ENCODE measurements at places on chromosomes 3 and 15.

GRCh38 chr3:178618896-178619295 lies 82.7 kb downstream of the KCNMB2 start:
- DNase-seq = no peak

DNA sequence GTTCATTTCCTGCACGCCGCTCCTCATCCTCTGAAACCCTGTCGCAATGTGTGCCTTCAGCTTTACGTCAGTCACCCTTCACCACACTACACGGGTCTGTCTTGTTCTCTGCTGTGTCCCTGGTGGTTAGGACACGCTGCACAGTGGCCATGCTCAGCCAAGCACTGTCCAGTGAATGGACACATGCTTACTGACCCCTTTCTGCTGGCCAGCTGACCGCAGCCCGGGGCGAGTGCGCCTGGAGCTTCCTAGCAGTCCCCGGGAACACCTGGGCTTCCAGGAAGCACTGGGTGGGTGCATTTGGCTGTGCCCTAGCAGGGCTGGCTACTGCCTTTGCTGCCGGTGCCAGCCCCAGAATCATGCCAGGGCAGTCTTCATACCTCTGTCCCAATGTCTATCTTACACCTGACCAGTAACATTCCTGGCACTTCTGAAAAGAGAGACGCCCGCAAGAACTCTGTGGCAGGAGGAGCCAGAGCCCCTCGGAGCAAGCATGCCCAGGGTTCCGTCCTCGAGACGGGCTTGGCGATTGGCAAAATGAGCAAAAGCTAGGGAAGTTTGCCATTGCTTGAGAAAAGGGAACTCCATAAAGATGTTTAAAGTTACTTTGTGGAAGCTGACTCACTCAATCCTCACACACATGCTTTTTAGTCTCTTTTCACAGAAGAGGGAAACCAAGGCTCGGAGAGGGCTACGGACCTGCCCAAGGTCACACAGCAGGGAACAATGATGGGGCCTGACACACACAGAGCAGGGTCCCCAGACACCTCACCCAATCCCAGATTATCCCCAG lies 15.7 kb upstream of the ZXDC start:
- no peak for DNase-seq

DNA sequence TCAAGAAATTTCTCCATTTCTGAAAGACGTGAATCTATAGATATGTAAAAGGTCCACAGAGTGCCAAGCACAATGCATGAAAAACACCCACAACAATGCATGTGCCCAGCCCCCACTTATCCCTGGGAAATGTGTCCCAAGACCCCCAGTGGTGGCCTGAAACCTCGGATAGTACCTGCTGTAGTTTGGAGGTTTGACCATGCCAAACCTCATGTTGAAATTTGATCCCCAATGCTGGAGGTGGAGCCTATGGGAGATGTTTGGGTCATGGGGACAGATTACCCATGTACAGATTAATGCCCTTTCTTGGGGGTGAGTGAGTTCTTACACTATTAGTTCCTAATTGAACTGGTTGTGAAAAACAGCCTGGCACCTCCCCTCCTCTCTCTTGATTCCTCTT lies 21.4 kb upstream of the MYZAP start:
- no peak for DNase-seq

DNA sequence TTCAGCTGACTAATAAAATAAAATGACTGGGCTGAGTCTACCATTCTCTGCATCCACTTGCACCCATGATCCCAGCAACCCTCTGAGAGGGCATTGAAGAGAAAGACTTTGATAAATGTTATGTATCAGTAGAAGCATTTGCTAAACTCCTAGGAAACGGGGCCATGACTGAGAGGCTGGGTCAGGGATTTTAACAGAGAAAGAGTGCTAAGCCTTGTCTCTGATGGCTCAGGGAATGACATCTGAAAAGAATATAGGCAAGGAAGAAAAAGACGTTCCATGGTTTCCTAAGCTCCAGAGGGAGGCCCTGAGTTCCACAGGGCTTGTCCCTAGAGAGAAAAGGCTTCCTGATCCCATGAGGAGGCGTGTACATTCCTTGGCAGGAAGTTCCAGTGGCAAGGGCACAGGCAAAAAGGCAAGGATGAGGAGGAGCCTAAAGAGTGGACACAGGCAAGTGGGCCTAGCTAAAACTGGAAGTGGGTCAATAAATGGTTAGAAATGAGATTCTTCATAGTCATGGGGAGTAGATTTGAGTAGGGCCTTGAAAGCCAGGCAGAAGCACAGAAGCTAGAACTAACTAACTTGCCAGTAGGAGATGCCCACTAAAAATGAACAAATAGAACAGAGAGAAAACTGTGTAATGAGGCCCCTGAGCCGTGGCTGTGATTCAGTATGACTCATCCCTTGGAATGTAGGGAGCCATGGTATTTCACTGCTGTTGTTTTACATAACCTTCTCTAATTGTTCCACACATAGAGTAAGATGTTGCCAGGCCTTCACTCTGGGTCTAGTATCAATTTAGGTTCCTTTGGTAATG lies 44.9 kb upstream of the MANF start:
- no peak for DNase-seq

DNA sequence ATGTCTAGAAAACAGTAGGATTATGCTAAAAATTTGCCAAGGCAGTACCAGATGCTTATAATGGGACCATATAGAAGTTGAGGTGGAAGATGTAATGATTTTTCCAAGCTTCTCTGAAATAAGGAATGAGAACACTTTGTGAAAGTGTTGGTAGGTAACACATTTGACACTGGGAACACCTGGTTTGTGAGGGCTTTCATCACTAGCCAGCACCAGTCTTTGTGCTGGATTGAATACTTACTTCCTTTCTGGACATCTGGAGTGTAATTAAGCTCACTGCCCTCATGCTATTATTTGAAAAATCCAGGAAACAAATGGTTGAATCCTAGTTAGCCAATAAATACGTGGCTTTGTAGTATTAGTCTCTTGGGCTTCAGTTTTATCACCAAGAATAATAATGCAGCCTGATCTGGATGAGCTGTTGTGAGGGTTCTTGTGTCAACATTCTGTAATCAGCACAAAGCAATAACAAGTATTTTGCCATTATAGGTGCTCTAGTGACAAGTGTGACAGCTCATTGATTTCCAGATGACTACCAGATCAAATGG lies 12.9 kb downstream of the CCDC80 start:
- DNase-seq = no peak

DNA sequence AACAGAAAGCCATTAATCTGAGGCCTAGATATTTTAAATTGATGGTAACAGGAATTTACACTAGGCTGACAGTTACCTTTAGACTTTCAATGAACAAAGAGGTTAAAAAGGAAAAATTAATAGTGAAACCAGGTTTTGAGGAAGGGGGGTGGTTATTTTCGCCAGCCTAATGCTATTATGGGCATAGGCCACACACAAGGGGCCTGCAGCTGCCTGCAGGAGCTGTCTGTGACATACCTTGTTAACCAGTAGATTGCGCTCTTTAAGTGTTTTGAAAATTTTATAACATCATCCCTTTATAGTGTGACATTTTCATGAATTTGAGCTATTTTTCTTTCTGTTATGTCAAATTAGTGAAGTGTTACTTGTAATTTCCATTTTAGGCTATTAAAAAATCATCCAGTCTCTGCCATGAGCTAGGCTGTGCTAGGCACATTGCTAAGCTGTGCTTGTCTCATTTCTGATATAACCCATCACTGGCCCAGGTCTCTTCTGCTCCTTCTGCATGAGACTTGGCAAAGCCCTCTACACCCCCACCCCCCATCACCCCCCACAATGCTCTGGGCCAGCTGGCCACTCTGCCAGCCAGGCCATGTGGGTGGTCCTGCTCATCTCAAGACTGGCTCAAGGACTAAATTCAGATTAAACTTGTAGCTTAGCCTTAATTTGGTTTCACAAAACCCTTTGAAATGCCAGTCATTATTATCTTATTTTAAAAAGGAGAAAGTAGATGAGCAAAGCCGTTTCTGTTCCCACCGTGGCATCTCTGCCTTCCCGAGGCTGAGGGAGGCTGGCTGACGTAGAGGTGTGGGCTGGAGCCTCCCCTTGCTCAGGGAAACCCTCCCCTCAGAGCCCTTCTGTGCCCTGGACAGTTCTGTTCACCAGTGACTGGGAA lies 48.4 kb upstream of the SEC22A start:
- DNase-seq = no peak
